ENCODE measurements at places on chromosomes 16 and 17.

- peak; percentile 82 for DNase-seq
These were observed 45.6 kb downstream of the ADCY7 start for GRCh38 chr16:50311891-50312501.

DNA sequence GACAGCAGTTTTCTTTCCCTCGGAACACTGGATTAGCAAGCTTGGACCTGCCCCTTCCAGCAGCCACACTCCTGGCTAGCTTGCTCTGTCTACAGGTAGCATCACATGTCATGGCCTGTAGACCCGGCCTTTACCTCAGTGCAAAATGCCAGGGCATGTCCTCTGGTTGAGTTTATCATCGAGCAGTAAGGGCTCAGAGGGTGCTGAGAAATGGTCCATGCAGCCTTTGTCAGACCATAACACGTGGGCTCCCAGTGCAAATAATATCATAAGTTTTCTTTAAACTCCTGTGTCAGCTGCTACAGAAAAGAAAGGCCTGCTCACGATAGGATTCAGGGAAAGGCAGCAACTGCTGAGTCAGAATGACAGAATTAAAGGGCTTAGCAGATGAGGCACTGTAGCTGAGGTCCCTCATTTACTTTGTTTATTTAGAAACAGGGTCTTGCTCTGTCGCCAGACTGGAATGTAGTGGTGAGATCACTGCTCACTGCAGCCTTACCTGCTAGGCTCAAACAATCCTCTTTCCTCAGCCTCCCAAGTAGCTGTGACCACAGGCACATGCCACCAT is 8.0 kb upstream of the GNA13 start:
- DNase-seq = no peak

DNA sequence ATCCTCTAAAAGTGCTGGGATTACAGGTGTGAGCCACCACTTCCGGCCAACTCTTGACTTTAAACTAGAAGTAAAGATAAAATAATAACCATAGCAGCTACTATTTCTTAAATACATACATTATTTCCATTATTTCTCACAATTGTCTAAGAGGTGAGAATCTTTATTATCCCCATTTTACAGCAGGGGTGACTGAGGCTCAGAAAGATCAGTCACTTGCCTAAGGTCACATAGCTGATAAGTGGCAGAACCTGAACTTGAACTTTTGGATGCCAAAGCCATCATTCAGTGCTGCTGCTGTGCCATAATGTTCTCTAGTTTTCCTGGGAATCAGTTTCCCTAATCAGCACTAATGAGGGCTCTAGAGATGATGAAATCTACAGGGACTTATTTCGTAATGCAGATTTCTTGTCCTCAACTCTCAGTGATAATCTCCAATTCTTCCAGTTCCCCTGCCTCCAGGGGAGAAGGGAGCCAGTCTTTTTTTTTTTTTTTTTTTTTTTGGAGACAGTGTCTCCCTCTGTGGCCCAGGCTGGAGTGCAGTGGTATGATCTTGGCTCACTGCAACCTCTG is 25.2 kb upstream of the GPRC5B start:
- no peak for DNase-seq

DNA sequence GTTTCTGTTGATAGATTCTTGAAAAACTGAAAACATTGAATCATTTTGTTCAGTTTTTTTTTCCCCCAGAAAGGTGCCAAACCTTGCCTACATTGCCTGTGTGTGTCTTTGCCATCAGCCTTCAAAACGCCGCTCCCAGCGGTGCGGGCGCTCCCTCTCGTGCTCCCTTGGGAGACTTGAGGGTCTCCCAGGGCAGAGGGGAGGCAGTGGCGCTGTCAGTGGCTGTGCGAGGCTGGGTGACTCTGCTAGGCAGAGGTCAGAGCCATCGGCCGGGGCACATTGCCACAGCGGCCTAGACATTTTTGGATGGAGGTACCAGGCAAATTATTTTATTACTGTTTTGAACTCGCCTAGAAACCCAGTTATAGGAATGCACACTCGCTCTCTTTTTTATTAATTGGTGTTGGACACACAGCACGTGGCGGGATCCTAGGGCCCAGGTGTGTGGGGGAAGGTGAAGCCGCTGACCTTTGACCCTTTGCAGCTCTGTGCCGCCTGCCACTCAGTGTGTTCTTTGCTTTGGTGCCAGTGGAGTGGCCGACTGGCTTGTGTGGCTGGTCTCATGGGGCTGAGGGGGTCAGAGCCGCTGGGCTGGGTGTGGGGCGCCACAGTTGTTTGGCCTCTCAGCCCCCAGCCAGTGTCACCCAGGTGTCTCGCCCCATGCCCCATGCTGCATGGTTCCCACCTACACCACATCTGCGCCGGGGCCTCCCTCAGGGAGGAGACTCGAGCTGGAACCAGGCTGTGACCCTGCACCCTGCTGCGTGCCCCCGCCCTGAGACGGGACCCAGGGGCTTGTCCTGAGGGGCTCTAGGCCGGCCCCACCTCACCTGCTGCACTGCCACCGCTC is 115.7 kb downstream of the BANP start:
- DNase-seq = no peak

DNA sequence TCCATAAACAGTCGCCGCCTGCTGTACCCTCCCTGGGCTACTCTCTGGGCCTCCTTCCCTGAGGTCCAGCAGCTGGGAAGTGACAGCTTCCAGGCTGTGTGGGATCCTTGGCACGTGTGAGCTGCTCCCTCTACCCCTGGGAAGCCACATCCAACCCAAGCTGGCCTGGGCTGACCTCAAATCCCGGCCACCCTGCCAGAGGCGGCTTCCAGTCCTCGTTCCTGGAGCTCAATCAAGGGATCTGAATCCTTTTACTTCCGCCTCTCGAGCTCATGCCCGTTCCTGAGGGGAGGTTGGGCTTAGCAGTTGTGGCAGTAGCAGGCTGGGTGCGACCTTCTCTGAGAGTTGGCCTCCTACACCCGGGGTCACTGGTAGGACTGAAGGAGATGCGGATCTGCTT is 82.5 kb downstream of the NETO2 start:
- DNase-seq = peak; percentile 89

GRCh38 chr17:59160157-59161025 is 4.8 kb downstream of the PRR11 start:
- peak; percentile 33 for DNase-seq

DNA sequence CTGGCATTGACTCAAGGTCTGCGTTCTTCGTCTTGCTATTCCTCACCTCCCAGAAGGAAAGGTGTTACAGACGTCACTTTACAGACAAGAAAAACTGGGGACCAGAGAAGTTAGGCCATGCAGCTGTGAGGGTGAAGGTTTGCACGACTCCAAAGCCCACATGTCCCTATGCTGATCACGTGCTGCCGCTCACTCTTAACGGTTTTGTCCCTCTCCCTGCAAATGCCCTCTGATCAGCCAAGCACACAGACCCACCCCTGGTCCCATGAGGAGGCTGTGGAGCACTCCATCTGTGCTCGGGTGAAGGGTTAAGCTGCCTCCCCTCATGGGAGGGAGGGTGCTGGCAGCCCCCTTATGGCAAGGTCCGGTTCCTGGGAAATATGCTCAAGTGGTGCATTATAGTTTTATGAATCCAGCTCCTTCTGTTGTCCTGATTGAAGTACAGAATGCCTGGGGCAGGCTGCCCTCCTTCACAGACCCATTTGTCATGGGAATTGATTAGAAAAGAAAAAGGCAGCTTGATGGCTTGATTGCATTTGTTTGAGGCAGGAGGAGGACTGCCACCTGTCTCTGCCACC is 18.8 kb downstream of the CCDC182 start:
- no peak for DNase-seq

Measured in mesenteric fat pad (tissue), 1 donor.